ENCODE measurements at places on chromosomes 7 and 10.
A peak's percentile ranks its signal among the peaks of the same experiment; 100 is the strongest.

DNA sequence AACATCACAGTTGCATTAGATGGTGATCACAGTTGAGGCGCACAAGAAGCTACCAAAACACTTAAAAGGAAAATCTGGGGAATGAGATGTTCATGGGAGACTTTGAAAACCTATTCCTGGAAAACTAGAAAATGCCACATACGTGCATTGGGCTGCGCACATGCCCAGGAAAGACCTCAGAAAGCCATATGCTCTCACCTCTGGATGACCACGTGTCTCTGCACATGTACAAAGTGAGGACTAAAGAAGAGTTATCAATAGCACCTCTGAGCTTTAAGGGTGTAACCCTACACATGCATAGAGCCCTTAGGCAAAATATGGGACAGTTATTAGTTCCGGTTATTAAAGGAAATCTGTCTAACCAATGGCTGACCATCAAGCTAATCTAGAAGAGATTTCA lies 77.7 kb downstream of the CRPPA start:
- no peaks in the 10 kb centered on the region for H3K27me3 ChIP-seq
- no peak for DNase-seq
- no peaks in the 10 kb centered on the region for H3K36me3 ChIP-seq
- no peak overlapping the region for H3K4me3 ChIP-seq

DNA sequence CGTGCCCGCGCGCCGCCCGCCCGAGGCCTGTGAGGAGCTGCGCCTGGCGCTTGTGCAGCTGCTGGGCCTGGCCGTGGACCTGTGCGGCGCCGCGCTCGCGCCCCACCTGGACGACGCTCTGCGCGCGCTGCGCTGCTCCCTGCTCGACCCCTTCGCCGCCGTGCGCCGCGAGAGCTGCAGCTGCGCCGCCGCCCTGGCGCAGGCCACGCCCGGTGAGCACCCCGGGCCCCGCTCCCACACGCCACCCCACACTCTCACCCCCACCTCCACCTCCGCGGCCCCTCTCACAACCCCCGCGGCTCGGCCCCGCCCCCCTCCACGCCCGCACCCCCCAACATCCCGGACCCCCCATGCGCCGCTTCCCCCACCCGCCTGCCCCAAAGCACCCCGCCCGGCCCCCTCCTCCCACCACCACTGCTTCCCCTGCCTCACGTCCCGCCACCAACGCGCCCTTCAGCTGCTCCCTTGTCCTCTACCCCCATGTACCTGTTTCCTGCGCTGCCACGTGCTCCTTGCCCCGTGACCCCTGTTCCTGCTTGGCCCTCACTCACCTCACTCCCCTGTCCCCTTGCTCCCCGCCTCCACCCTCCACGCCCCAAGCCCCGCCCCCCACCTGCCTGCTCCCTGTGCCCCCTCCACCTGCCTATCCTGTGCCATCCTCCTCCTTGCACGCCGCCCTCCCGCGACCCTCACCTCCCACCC lies at the start of gene PRKAR1B:
Gene PRKAR1B (minus strand): TSS at position 178 of the 702 bp plus-strand sequence. CDS start 15,776 bp downstream, outside the sequence.
- peak within 1 kb of the TSS; percentile 51 for H3K4me3 ChIP-seq
- H3K27me3 ChIP-seq, result no peaks in the 10 kb centered on the region
- DNase-seq, result peak; percentile 70
- H3K27ac ChIP-seq, result peak within 1 kb of the TSS; percentile 43

DNA sequence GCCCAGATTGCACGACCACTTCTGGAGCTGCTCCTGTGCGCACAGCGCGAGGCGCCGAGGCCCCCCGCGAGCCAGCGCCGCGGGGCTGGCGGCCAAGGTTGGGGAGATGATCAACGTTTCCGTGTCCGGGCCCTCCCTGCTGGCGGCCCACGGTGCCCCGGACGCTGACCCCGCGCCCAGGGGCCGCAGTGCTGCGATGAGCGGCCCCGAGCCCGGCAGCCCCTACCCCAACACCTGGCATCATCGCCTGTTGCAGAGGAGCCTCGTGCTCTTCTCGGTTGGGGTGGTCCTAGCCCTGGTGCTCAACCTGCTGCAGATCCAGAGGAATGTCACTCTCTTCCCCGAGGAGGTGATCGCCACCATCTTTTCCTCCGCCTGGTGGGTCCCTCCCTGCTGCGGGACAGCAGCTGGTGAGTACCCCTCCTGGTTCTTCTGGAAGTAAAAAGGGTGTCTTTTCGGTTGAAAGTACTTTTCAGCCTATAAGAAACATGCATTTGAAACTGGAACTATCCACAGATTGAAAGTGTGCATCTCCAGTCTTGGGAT lies 683 bp downstream of the INSIG1 start:
- H3K36me3 ChIP-seq, result peaks cover 9% of the 10 kb centered on the region
- peak overlapping the region; percentile 57 for H3K4me3 ChIP-seq
- no peak for DNase-seq
- H3K27me3 ChIP-seq, result peaks cover 2% of the 10 kb centered on the region
- H3K27ac ChIP-seq, result peak overlapping the region; percentile 74
- H3K4me1 ChIP-seq, result peaks cover 12% of the 10 kb centered on the region

DNA sequence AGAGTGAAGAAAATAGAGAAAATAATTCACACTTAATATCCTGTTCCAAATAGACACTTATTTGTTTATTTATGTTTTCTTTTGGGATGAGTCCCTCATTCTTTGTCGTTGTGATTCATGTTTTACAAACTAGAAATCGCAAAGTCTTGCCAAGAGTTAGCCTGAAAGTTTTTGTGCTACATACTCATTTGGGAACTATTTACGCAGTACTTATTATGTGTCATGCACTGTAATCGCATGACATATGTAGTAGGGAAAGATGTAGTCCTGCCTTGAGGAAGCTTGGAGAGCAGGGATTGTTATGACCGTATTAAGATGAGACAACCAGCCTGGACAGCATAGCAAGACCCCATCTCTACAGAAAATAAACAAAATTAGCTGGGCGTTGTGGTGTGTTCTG lies 189.3 kb downstream of the ABCA13 start:
- H3K4me1 ChIP-seq, result no peaks in the 10 kb centered on the region
- no peaks in the 10 kb centered on the region for H3K27me3 ChIP-seq
- no peaks in the 10 kb centered on the region for H3K36me3 ChIP-seq
- no peak for DNase-seq

DNA sequence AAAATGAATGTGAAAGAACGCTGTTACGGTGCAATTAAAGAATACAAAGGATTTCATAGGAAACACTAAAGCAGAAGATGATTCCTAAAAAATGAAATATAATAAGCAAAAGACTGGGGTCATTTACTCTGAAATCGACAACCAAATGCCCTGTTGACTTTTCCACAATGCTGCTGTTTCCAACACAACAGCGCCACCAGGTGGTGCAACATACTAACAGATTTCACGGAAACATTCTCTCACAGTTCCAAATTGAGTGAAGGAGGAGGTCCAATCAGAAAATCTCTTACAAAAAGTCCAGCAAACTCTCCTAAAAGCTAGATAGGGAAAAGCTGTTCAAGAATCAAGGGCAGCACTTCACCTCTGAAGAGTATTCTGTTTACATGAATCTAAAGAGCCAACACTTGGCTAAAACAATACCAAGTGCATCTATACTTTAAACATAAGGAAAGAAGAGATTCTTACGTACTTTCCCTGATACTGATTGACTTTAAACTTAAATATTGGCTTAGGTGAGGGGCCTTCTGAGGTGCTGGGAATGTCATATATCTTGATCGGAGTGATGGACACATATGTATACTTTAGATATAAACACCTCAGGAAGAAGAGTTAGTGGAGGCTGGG lies 55.9 kb downstream of the UPF2 start:
- peak; percentile 57 for DNase-seq
- no peaks in the 10 kb centered on the region for H3K4me1 ChIP-seq
- no peaks in the 10 kb centered on the region for H3K27me3 ChIP-seq
- peaks cover 35% of the 10 kb centered on the region for H3K36me3 ChIP-seq
- no peak overlapping the region for H3K27ac ChIP-seq

DNA sequence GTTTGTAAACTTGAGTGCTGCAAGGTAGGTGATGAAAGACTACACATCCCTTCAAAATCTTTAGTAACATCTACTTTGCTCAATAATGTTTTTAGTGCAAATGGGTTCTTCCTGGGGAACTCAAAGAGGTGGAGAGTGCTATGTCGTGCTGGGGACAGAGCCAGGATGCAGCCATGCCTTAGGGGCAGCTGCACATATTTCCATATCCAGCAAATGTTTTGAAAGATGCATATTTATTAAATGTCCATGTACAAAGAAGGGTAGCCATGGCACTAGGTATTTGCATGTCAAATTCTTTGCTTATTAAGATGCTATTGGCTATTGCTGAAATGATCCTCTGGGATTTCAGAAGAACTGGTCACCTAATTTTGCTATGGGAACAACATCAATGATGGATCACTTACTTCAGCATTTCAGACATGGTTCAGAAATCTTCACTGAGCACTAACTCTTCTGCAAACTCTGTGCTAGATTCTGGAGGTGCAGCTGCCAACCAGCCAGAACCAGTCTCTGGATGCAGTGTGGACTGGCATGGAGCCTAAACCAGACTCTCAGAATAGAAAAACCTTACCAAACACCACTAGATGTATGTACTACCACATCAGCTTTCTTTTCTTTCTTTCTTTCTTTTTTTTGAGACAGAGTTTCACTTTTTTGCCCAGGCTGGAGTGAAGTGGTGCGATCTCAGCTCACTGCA lies 31.7 kb upstream of the DNMBP start:
- H3K27me3 ChIP-seq, result no peaks in the 10 kb centered on the region
- no peaks in the 10 kb centered on the region for H3K36me3 ChIP-seq
- no peak overlapping the region for H3K27ac ChIP-seq
- no peak overlapping the region for H3K4me3 ChIP-seq
- peaks cover 29% of the 10 kb centered on the region for H3K4me1 ChIP-seq
- no peak for DNase-seq

DNA sequence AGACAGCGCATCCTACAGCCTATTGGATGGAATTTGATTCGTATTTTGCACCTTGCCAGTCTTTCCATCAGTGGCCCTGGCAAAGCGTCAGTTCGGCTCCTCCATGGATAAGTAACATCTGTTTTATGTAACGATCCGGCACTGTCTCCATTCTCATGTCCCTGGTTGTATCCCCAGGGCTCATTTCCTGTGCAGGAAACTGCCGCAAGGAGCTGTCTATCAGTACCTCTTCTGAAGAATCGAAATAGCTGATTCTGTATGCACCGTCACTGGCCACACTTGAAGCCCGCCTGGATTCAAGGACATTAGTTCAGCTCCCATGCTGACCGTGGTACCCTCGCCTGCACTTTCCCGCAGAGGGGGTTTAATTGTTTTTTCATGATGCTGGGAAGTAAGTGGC lies 53.1 kb upstream of the NPS start:
- H3K4me1 ChIP-seq, result no peaks in the 10 kb centered on the region
- H3K4me3 ChIP-seq, result no peak overlapping the region
- H3K27me3 ChIP-seq, result no peaks in the 10 kb centered on the region
- no peak for DNase-seq
- no peaks in the 10 kb centered on the region for H3K36me3 ChIP-seq

DNA sequence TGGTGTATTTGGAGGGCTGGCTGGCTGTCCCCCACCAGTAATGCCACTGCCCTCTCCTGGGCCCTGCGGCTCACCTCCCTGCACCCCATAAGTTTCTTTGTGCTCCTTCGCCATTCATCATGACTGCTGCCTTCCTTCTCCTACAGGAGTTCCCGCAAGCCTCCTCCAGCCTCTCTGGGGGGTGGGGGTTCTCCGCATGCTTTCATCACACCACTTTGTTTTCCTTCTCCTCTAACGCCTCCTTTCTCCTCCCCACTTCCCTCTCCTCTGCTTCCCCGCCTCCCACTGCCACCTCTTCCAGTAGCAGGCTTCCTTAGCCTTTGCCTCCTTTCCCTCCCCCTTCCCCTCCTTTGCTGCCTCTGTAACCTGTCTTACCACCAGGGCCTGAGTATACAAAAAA lies 58.1 kb downstream of the PAX2 start:
- no peak overlapping the region for H3K27ac ChIP-seq
- no peak overlapping the region for H3K4me3 ChIP-seq
- no peaks in the 10 kb centered on the region for H3K36me3 ChIP-seq
- H3K27me3 ChIP-seq, result peaks cover 83% of the 10 kb centered on the region
- no peaks in the 10 kb centered on the region for H3K4me1 ChIP-seq

GRCh38 chr10:72875250-72876055 lies 18.1 kb upstream of the OIT3 start:
- peaks cover 38% of the 10 kb centered on the region for H3K36me3 ChIP-seq
- H3K4me1 ChIP-seq, result no peaks in the 10 kb centered on the region

GRCh38 chr10:19764111-19764510 lies 52.1 kb upstream of the PLXDC2 start:
- no peaks in the 10 kb centered on the region for H3K4me1 ChIP-seq
- DNase-seq, result no peak
- no peaks in the 10 kb centered on the region for H3K36me3 ChIP-seq
- no peaks in the 10 kb centered on the region for H3K27me3 ChIP-seq
- no peak overlapping the region for H3K27ac ChIP-seq

DNA sequence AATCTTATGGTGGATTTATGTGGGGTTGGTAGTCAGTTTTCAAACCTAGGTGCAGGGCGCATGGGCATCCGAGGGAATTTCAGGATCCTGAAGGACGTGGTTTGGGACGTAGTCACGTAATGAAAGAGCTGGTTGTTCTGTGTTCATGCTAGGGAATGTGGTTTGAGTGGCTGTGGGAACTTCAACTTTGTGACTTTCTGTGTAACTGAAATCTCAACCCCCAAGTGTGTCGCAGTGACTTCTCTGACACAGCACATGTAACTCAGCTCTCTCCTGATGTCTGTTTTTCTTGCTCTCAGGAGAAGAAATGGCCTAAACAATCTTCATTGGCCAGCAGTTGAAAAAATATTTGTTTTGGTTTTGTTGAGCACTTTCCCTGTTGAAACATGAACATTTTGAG lies 199.0 kb downstream of the PTEN start:
- H3K4me1 ChIP-seq, result peaks cover 21% of the 10 kb centered on the region
- no peaks in the 10 kb centered on the region for H3K27me3 ChIP-seq
- H3K36me3 ChIP-seq, result no peaks in the 10 kb centered on the region
- DNase-seq, result no peak

GRCh38 chr7:47672271-47672791 lies 90.4 kb upstream of the TNS3 start:
- H3K4me3 ChIP-seq, result no peak overlapping the region
- H3K27me3 ChIP-seq, result no peaks in the 10 kb centered on the region
- DNase-seq, result no peak
- H3K36me3 ChIP-seq, result no peaks in the 10 kb centered on the region

DNA sequence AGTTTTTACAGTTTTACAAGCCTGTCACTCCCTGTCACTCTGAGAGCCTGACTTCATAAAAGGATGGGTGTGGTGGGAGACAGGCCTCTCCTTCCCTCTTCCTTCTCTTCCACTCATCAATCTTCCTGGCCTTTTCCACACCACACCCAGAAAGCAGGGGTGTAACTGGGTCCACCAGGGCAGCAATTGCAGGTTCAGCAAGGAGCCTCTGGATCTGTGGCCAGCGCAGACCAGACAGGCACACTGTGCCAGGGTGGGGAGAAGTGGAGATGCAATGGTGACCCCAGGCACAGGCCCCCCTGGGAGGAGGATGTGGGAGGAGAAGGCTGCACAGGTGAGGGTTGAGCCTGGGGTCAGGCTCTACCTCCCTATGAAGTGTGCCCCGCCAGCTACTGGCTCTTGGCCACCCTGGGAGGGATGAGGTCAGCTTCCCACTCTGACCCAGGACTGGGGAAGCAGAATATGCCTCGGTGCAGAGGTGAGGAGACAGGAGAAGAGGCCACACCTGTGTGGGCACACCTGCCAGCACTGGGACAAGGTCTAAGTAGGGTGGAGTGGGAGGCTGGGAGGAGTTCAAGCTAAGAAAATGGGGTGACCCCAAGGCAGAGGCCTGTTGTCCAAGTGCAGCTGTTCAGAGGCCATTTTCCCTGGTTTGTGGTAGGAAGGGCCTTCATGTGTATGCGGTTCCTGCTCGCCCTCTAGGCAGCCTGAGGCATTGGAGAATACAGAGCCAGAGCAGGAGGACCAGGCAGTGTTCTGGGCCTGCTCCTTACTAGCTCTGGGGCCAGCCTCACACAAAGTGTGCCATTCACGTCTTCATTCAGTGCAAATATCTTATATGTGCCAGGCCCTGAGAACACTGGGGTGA lies 20.2 kb upstream of the TMEM72 start:
- no peaks in the 10 kb centered on the region for H3K27me3 ChIP-seq
- no peaks in the 10 kb centered on the region for H3K4me1 ChIP-seq
- no peak for DNase-seq
- no peak overlapping the region for H3K4me3 ChIP-seq
